ENCODE measurements at places on chromosomes 4 and X.
A peak's percentile ranks its signal among the peaks of the same experiment; 100 is the strongest.

DNA sequence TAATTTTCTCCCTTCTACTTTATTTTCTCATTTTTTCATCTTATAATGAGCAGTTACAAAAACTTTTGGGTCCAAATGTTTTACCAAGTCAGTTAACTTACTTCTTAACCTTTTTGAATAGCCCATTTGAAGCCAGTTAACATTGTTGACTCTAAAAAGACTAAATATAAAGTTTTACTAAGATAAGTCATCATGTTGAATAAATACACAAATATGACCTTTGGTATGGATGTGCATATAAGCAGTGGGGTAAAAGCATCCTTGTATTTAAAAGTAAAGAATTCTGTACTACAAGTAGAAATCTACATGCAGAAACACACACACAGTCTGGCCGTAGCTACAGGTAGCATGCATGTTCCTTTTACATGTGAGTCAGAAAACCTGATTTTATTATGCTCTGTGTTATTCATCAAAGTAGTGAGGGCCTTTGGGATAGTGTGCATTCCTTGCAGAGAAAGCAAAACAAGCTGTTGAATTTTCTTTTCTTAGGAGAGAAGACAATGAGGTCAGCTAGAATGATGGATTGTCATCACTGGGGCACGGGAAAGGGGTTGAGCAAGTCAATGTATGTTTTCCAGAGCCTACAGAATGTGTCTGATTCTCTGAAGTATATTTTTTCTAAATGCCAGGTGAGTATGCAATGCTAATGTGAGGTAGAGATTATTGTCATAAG lies 533.2 kb upstream of the AGA start:
- no peak for DNase-seq

GRCh38 chr4:155681886-155682285 lies 15.2 kb downstream of the GUCY1A1 start:
- no peak for DNase-seq

GRCh38 chrX:15808254-15808653 lies 18.0 kb downstream of the ZRSR2 start:
- no peak for DNase-seq

GRCh38 chrX:140317462-140317861 lies 187.4 kb downstream of the SOX3 start:
- DNase-seq, result no peak

GRCh38 chr4:56468097-56468422 lies 643 bp downstream of the SRP72 start:
- DNase-seq, result peak; percentile 53

DNA sequence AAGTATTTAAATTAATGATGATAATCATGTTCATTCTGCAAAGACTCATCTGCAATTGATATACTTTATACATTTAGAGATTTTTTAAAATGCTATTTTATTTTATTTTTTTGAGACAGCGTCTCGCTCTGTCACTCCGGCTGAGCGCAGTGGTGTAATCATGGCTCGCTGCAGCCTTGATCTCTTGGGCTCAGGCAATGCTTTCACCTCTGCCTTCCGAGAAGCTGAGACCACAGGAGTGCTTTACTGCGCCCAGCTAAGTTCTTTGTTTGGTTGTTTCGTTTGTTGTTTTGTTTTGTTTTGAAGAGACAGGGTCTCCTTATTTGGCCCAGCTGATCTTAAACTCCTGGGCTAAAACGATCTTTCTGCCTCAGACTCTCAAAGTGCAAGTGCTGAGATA lies 1541.0 kb downstream of the PCDH7 start:
- DNase-seq, result no peak

GRCh38 chr4:43990551-43990950 lies 458.1 kb downstream of the KCTD8 start:
- no peak for DNase-seq

GRCh38 chr4:110682311-110682710 lies 59.4 kb upstream of the PITX2 start:
- no peak for DNase-seq

- no peak for DNase-seq
Observed at GRCh38 chr4:145324161-145324560, 143.8 kb upstream of the OTUD4 start.

DNA sequence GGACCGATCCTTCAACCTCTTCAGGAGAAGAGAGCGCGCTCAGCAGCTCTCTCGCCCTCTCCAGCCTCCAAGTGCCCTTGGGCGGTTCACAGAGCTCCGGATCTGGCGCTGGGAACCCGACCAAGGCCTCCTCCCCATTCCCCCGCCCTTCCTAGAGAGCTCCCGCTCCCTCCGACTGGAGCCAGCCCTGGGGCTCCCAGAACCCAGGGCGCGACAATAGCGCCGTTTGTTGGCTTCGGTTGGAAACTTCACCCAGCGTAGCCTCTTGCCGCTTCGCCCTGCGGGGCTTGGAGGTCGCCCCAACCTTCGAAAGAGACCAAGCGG lies 3.1 kb upstream of the SOX3 start:
- DNase-seq, result no peak

DNA sequence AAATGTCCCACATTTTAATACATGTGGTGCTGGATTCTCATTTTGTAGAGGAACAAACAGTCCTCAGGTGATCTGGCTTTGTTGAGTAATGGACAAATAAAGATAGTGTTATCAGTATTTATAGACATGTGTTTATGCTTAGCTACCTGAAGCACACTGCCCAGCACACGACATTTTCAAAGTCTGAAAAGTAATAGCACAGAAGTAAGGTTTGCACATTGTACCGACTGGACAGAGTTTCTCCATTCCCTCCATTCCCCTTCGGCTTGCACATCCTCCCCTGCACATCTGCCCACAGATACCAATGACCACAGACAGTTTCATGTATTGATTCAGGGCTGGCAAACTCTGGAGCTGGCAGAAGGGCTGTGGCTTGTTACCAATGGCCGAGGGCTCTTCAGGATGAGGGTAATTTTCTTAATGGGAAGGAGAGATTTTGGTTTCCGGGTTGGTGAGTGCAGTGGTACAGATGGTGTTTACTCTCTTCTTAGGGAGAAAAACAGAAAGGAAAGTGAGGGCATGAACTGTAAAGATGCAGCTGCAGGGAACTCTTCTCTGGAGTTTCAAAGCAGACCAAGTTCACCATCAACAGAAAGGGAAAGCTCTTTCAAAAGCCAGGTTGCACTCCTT lies 2.3 kb downstream of the GRPR start:
- DNase-seq, result no peak

DNA sequence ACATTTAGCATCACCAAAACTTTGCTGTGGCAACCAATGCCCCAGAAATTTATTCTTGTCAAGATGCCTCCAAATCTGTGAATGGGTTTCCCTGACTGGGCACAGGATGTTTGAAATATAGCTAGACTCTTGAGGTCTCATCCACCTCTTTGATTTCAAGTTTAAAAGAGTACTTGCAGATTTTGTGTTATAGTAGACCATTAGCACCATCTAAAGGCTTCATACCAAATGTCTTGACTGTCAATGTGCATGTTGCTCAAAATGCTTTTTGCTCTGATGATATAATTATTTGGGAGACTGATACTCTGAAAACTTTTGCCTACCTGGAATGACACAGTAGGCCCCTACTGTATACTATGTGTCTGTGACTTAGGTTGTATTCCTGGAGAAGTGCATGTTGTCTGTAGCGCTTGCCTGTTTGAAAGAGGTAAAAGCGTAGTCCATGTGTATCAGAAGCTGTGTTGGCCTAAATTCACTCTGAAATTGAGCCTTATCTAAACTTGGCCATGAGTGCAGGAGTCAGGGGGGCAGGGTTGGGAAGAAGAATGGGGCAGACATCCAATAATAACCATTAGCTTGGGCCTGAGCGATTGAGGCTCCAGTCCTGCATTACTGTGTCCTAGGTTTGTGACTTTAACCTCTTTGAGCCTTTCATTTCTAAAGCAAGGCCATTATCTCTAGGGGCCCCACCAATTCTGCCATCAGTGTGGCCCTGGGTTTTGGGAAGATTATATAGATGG lies 33.8 kb downstream of the NDP start:
- DNase-seq, result no peak

- DNase-seq, result no peak
Observed at GRCh38 chr4:130110770-130111169, 1014.8 kb downstream of the C4orf33 start.

- no peak for DNase-seq
Observed at GRCh38 chr4:41505161-41505661, 32.7 kb upstream of the LIMCH1 start.

- DNase-seq, result no peak
Observed at GRCh38 chr4:40939856-40940255, 190.1 kb downstream of the NSUN7 start.

- no peak for DNase-seq
Observed at GRCh38 chrX:110359273-110359672, 625 bp downstream of the RTL9 start.

GRCh38 chr4:94345969-94346368 lies 3.3 kb upstream of the HPGDS start:
- DNase-seq, result no peak

GRCh38 chr4:70997546-70997945 lies 4.1 kb downstream of the DCK start:
- no peak for DNase-seq

GRCh38 chr4:112979881-112980421 lies 69.5 kb upstream of the ANK2 start:
- no peak for DNase-seq

GRCh38 chr4:111937368-111937767 lies 207.9 kb upstream of the FAM241A start:
- DNase-seq, result no peak

DNA sequence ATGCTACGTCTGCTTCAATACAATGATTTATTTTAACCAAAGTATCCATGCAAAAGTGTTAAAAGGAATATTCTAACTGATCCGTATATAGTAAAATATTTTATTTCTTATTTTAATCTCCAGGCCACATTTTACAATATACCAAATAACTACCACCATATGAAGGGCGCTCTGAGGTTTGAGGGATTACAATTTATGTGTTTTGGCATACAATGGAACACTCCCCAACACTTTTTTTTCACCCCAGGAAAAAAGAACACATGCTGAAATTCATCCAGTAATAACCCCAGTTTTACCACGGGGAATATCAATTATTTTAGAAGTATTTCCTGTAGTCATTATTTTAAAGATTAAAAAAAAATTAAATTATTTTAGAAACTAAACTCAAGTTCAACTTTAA lies 65.4 kb downstream of the APBB2 start:
- DNase-seq, result no peak

- no peak for DNase-seq
Observed at GRCh38 chr4:3796960-3797359, 30.8 kb downstream of the ADRA2C start.

DNA sequence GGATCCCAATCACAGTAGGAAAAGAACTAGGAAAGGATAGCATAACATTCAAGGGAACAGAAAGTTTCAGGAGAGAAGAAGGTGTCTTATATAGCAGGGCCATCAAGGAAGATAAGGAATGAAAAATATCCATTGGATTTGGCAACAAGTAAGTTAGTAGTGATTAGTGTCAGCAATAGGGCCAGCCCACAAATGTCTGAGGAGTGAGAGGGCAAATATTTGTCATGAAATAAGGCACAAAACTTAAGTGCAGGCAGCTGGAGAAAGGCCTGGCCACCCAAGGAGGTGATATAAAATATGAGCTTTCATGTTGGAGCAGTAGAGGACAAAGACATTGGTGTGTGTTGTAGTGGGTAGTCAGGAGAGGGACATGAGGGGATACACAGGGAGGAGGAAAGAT lies 132.1 kb downstream of the COL4A6 start:
- no peak for DNase-seq

GRCh38 chr4:132737344-132737743 lies 411.8 kb upstream of the PCDH10 start:
- DNase-seq, result no peak

DNA sequence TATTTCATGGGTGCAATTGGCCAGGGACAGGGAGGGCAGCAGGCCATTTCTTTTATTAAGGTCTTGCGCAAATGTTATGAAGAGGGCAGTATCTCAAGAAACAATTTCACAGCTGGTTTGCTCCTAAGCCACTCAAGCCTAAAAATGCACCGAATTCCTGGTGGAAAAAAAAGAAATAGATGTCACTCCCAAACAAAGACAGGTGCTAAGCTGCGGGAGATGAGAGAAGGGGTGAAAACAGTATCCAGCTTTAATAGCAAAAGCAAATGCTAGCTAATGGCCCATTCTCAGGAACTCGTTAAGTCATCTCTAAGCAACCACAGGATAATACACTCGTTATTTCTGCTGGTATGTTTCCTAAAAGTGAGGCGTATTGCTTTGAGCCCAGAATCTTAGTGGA lies 116.4 kb downstream of the ARX start:
- no peak for DNase-seq

DNA sequence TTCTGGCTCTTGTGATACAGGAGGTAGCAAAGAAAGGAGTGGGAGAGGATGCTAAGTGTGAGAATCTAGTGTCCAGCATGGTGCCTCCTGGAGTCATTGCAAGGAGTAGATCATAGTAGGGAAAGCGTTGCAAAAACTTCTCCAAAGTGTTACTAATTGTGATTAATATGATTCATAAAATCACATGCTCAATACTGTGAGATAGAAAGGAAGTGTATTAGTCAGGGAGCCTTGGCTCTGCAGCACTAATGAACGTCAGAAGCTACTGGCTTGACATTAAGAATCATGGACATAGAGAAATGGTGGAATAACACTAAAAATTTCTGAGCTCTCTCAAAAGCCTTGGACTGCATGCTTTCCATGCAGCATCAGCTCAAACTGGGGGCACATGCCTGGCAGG lies 299.1 kb downstream of the EVC2 start:
- no peak for DNase-seq

GRCh38 chrX:39398963-39399261 lies 597.7 kb downstream of the MID1IP1 start:
- no peak for DNase-seq

- no peak for DNase-seq
Observed at GRCh38 chr4:174524242-174524641, 2.0 kb upstream of the HPGD start.

GRCh38 chrX:136953867-136954787 lies 73.6 kb upstream of the RBMX start:
- DNase-seq, result no peak

DNA sequence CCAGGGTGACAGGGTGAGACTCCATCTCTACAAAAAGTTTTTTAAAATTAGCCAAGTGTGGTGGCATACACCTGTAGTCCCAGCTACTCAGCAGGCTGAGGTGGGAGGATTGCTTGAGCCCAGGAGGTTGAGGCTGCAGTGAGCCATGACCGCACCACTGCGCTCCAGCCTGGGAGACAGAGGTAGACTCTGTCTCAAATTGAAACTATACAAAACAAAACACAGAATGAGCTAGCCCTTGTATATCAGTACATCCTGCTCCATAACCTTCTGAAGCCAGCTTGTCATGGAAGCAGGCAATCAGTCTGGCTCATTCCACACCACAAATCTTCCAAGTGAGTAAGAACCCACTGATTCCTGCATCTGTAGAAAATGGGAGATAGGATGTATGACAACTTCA lies 49.0 kb downstream of the CD99L2 start:
- DNase-seq, result no peak

DNA sequence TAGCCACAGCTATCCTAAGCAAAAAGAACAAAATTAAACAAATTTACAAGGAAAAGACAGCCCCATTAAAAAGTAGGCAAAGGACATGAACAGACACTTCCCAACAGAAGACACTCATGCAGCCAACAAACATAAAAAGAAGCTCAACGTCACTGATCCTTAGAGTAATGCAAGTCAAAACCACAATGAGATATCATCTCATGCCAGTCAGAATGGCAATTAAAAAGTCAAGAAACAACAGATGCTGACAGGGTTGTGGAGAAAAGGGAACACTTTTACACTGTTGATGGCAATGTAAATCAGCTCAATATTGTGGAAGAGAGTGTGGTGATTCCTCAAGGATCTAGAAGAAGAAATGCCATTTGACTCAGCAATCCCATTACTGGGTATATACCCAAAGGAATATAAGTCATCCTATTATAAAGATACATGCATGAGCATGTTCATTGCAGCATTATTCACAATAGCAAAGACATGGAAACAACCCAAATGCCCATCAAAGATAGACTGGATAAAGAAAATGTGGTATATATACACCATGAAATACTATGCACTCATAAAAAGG lies 163.0 kb upstream of the TET2 start:
- DNase-seq, result no peak

All from upper lobe of left lung (tissue), 6 donors.